ENCODE measurements at places on chromosomes 1 and 21.
A peak's percentile ranks its signal among the peaks of the same experiment; 100 is the strongest.

GRCh38 chr1:224619209-224619608 is 3.1 kb downstream of the CNIH3 start:
- DNase-seq = no peak

- no peak for DNase-seq
Measured at GRCh38 chr1:54547601-54548388, at the start of gene ACOT11. ACOT11 (plus strand) TSS chr1:54548228; CDS start chr1:54548310, 82 bp downstream.

DNA sequence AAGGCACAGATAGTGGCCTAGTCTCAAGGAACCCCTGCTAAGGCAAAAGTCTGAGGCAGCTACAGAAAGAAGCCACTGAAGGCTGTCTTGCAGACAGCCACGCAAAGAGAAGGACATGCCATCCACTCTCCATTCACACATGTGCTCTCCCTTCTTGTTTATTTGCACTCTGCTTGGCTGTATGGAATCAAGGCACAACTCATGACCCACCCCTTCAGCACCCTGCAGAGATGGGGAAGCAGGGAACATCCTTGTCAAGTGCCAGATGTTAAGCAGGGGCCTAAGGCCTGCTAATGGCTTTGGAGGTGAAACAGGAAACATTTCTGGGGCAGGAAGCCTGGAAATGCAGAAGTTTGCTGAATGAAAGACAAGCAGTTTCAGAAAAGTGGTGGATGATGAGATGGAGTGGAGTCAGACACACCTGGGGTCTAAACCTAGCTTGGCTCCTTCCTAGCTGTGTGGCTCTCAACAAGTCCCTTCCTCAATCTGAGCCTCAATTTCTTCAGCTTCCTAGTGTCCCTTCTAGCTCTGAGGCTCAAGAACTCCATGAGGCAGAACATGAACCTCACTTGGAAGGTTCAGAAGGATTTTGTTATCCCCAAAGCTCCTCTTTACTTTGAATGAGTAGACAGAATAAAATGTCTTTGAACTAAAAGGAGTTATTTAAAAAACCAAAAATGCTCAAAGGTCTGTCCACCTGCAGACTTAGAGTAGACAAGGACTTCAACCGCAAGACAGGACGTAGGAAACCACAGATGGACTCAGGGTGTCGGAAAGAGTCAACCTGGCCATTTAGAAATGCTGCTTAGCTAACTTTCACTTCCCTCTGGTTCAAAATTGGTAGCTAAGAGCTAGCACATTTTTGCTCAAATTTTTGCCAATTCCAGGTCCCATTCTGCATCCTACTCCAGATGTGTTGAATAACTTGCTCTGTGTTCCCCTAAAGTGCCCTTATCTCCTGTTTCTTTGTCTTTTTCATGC is 283.1 kb downstream of the PLPP3 start:
- DNase-seq = no peak

DNA sequence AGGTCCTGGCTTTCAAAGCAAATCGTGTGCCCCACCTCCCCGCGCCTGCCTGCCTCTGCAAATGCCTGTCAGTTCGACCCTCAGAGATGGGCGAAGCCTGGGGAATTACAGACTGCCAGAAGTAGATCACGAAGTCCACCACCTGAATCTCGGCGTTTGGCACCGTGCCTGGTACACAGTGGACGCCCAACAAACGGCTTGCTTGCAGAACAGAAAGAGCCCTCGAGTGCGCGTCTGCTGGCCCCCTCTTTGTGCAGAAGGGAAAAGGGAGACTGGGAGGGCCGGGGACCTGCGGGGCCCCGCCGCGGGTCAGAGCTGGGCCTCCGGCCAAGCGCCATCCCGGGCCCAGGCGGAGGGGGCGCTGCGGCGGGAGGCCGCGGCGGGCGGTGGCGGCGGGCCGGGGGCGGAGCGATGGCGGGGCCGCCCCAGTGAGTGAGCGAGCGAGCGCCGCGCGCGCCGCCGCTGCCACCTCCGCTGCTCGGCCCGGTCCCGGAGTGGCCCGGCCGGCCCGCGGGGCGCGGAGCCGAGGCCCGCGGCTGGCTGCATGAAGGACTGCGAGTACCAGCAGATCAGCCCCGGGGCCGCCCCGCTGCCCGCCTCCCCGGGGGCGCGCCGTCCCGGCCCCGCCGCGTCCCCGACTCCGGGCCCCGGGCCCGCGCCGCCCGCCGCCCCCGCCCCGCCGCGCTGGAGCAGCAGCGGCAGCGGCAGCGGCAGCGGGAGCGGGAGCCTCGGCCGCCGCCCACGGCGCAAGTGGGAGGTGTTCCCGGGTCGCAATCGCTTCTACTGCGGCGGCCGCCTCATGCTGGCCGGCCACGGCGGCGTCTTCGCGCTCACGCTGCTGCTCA is at the start of gene ZDHHC18:
TSS of gene ZDHHC18 (plus strand) at position 428 of the 845 bp plus-strand sequence. CDS start at position 545, 117 bp downstream.
- DNase-seq = peak; percentile 79

- no peak for DNase-seq
Measured at GRCh38 chr1:203888807-203889251, 27.4 kb downstream of the SNRPE start.

DNA sequence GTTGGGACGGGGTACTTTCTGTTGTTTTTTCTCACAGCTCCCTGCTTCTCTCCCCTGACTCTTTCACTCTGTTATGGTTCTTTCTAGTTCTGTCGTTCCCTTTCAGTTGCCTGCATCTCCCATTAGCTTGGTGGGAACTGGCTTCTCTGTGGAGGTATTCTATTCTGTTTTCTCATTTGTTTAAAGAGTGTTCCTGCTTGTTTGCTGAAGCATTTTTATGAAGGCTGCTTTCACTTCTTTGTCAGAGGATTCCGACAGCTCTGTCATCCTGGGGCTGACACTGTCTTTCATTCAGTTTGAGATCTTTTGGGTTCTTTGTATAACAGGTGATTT is 96.0 kb upstream of the COL6A1 start:
- no peak for DNase-seq

DNA sequence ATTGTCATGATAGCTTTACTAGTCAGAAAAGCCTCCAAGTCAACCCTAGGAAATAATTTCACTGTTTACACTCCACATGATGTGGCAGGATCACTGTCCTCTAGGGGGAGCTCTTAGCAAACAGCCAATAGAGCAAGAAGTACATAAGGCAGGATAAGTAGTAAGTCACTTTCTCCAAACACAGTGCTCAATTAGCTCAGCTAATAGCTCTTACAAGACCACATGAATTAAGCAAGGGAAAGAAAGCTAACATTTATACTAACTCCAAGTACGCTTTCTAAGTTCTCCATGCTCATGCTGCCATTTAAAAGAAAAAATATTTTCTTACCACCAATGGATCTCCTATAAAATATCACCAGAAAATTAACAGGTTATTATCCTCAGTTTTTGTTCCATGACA is 66.9 kb upstream of the LRIF1 start:
- DNase-seq = peak; percentile 60

DNA sequence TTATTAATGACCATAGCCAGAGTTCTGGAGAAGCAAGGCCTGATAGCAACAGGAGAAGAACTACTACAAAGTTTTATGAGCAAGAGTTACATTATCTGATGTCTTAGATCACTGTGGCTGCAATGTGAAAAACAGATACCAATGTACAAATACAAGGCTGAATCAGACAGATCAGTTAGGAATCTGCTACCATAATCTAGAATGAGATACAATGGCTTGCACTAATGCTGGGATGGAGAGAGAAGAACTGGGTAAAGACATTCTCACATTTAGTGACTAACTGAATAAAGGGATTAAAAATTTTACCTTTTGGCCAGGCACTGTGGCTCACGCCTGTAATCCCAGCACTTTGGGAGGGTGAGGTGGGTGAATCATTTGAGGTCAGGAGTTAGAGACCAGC is 41.3 kb downstream of the ARID4B start:
- no peak for DNase-seq

GRCh38 chr1:213984387-213985208 is 3.2 kb upstream of the PROX1 start:
- no peak for DNase-seq

DNA sequence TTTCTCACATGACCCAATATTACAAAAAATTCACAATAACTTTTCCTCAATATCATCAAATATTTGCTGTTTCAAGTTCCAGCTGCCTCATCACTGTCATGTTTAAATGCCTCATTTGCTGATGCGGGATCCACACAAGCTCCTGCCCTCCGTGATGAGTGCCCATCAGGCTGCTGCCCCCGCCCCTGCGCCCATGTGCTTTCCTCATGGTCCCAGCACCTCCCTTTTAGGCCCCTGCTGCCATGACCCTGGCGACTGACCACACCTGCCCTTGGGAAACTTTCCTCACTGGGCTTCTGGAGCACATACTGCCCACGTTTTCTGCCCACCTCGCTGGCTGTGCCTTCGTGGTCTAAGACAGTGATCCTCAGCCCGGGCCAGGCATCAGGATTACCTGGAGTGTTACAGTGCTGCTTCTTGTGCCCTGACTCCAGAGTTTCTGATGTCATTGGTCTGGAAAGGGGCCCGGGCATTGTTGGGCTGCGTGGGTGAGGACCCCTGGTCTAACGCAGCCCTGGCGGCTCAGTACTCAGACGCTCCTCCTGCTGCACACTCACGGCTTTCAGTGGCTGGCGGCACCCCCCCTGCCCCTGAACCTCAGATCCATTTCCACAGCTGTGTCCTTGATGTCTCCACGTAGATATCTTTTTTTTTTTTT is 20.5 kb downstream of the PLEKHM2 start:
- DNase-seq = no peak

GRCh38 chr1:205598841-205599668 is 32.8 kb downstream of the ELK4 start:
- DNase-seq = no peak

DNA sequence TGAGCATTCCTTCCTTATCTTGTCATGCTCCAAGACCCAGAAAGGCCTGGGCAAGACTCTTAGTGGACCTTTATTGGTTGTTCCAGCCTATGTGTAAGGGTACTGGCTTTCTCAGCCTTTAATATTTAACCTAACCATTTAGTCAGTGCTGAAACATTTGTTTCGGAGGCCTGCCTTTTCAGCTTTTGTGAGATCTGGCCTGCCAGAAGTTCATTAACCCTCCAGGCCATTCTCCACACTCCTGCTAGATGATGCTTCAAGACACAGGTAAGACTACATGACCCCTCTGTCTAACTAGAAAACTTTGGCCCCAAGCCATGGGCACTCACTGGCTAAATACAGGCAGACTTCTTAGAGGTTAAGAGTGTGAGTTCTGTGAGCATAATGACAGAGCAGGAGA is 138.4 kb upstream of the ZP4 start:
- DNase-seq = no peak

- DNase-seq = no peak
Measured at GRCh38 chr1:10682108-10682445, 114.4 kb downstream of the CASZ1 start.

GRCh38 chr1:197725976-197726375 is 49.3 kb downstream of the DENND1B start:
- no peak for DNase-seq

- no peak for DNase-seq
Measured at GRCh38 chr1:227489572-227489971, 73.8 kb upstream of the ZNF678 start.

DNA sequence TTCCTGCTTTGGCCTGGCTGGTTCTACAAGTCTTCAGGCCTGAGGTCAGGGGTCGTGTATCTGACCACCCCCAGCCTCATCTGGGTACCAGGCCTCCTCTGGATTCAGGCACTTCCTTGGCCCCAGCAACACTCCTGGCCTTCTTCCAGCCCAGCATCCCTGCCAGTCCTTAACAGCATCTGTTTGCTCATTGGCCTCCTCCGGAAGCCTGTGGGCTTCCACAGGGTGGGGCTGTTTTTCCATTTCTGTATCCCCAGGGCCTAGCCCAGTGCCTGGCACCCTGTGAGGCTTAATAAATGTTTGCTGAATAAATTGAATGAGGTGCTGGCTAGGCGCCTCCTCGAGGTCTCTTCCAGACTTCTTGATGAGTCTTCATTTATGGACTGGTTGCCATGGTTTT is 21.5 kb upstream of the GPR37L1 start:
- DNase-seq = no peak

DNA sequence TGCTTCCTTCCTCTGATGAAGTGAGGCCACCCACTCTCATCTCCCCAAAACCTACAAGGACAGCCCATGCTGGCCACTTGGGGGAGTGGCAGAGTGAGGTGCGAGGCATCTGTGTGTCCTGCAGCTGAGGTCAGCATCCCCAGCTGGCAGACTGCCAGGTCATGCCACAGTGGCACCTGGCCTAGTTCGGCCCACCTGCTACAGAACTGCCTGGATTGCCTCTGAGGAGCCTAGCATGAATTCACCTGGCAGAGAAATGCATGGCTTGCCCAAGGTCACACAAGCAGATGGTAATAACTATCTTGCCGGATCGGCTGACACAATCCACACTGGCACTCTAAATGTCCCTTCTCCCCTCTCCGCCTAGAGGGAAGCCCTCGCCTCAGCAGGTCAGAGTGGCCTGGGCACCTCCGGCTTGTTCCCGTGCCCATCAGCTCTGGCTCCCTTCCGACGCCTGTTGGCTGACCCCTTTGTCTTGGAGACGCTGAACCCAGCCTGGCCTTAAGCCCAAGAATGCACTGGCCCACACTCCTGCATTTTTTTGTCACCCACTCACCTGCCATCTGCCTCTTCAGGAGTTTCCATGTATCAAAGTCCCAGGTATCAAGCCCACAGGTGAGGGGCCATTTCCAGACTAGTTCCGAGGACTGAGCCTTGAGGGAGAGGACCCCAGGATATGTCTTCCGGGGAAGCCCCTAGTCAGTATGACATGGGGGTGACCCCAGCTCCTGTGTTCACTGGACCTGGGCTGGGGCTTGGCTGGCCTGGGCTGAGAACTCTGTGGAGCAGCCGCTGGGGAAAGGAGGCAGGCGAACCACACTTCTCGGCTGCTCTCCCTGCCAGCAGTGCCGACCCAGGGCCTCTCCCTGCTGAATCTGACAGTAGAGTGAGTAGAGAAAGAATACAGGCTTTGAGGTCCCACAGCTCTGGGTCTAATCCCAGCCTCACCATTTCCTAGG is 21.7 kb downstream of the ECE1 start:
- DNase-seq = no peak

GRCh38 chr1:100322436-100323211 is 29.7 kb upstream of the CDC14A start:
- no peak for DNase-seq

DNA sequence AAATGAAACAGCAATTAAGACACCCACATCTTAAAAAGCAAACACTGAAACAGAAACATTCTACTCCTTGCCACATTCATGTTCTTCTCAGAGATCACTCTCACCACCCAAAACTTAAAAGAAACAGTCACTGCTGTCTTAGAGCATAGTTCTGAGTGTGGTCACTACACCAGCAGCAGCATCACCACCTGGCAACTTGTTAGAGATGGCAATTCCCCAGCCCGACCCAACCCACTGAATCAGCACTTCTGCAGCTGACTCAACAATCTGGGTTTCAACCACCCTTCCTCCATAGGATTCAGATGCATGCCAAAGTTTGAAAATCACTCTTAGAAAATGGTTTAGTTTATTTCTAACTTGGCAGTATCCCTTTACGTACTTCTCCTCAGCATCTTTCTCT is 126.1 kb downstream of the CDC42BPA start:
- no peak for DNase-seq

DNA sequence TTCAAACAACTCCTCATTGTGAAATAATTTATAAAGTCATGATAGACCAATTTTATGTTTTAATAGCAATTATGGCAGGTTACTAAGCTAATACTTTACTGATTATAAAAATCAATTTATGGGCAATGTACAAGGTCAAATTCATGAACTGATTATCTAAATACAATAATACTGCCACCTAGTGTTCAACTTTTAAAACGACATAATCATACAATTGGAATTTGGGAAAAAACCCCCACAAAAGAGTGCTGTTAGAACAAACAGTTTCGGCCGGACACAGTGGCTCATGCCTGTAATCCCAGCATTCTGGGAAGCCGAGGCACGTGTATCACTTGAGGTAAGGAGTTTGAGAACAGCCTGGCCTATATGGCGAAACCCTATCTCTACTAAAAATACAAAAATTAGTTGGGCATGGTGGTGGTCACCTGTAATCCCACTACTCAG is 14.0 kb downstream of the GTF2B start:
- DNase-seq = peak; percentile 31

GRCh38 chr1:174204697-174205308 is 45.5 kb downstream of the RABGAP1L start:
- peak; percentile 65 for DNase-seq
